Left colon (tissue), 2 donors: ENCODE measurements at places on chromosomes 16 and 17.

DNA sequence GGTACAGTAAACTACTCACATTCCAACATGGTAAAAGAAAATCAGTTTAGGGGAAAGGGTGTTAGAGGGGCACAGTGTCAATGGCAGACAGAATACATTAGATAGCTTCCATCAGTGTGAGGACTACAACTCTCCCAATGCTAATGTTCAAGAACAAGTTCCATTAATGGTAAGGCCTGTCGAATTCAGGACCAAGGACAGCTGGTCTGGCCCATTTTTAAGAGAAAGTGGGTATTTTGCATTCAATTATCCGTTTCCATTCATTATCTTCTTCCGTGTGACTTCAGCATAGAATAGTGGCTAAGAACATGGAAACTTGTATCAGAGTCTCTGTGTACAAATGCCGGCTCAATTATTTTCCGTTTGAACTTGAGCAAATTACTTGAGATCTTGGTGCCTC is 98.4 kb downstream of the XYLT1 start:
- DNase-seq, result no peak

DNA sequence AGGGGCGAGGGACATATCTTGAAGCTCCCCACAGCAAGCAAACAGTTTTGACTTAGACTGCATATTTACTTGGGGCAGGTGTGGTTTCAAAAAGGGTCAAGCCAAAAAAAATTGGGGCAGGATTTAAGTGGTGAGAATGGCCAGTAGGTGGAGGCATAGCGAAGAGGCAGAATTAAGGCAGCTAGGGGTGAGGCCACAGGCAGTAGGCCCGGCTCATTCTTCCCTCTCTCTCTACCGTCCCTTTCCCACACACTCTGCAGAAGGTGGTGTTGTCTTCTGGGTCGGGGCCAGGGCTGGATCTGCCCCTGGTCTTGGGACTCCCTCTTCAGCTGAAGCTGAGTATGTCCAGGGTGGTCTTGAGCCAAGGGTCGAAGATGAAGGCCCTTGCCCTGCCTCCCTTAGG is 2.6 kb downstream of the SHBG start:
- DNase-seq, result no peak

GRCh38 chr16:17321824-17322223 is 148.9 kb downstream of the XYLT1 start:
- DNase-seq, result no peak

DNA sequence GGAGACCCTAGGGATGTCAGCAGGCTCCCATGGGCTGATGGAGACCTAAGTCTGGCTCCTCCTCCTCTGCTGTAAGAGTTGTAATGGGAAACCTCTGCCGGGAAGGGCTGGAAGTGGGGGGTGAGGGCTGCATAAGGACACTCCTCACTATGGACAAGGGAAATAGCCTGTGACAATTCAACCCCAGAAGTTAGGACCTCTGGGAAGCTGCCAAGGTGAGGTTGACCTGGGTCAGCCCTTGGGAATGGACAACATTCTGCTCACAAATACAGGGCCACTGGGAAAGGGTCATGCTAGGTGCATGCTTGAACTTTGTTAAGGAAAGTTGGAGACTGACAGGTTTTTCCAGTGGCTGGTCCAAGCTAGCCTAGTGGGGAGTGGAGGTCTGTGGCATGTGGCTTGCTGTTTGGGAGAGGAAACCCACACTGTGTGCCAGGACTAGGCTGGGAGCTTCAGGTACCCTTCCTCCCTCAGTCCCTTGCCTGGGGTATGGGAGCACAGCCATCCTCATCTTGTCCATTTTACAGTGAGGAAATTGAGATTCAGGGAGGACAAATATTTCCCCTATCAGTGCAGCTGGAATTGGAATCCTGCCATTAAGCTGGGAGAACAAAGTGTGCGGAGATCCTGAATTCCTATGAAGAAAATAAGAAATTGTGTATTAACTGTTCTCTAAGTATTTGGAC is 190.4 kb downstream of the SALL1 start:
- no peak for DNase-seq

DNA sequence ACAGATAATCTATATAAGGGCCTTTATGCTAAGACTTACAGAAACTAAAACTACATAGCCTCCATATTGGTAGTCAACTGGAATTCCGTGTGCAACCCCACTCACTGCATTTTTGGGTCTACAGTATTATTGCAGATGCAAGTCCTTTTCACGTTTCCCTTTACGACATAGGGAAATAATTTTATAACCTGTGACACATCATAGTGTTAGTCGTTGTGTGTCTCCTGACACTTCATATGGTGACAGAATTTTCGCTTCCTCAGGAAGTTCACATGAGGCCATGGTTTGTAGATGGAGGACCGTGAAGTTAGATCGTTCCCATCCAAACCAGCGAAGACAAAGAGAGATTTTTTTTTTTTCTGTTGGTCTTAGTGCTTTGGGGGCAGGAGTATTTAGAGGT is 15.7 kb upstream of the MRC2 start:
- DNase-seq, result no peak

DNA sequence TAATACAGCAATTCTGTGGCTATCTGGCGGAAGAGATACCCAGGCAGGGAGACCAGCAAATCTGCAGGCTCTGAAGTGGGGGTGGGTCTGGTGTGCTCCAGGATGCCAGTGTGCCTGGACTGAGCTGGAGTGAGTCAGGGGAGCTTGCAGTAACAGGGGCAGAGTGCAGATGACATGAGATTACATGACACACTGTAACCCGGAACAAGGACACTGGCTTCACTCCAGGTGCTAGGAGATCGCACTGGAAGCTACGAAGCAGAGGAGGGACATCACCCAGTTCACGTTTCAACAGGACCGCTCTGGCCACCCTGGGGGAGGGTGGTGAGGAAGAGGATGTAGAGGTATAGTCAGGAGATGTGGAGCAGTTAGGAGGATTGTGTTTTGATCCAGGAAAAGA is 475.6 kb downstream of the CDH13 start:
- no peak for DNase-seq

GRCh38 chr17:75595284-75595919 is 7.8 kb downstream of the MYO15B start:
- no peak for DNase-seq

DNA sequence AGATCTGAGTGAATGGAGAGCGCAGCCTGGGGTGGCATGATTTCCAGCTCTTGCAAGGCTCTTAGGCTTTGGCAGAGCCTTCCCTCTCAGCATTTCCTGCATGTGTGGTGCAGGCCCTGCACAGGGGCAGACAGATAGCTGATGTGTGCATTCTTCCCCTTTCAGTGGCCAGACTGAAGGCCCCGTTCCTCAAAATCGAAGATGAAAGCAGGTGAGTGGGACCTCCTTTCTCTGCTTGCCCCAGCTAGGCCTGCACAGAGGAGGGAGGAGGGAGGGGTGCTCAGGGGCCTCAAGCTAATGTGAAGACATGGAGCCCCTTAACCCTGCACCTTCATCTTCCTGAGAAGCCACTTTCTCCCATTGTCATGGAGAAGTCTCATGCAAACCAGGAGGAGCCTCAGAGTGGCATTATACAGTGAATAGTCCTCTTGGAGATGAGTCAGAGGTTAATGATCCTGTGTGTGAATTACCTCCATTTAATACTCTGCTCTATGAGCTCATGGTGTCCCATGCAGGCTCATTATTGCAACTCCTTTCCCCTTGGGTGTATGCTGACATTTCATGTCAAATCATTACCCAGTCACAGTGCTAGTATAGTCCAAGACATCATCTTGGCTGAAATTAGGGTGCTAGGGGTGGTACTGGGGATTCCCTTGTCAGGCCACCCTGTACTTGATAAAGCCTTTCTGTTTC is 20.4 kb upstream of the ADAM11 start:
- DNase-seq, result no peak

GRCh38 chr17:81854974-81855774 is 5.2 kb downstream of the P4HB start:
- no peak for DNase-seq

DNA sequence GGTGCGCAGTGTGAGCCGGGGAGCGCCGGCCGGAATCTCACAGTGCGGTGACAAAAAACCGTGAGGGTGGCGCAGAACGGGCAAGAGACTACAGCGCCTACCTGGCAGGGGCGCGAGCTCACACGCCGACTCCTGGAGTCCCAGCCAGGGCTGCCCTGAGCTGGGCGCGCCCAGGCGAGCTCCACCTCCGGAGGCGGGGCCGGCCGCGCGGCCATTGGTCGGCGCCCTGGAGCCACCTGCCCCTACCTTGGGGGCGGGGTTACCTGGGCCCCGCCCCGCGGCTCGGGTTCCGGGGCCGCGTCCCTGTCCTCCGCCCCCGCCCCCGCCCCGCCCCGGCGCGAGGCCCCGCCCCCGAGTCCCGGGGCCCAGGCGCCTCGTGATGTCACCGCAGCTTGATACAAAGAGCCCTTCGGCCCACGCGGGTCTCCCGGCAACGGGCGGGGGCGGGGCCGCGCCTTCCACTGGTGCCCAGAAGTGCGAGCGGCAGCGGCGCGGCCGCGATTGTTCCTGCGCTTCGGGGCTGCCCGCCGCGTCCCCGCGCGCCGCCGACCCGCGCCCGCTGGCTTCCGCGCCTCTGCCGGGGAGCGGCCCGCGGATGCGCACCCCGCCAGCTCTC is 96.3 kb downstream of the RAB11FIP4 start:
- DNase-seq, result peak; percentile 91

DNA sequence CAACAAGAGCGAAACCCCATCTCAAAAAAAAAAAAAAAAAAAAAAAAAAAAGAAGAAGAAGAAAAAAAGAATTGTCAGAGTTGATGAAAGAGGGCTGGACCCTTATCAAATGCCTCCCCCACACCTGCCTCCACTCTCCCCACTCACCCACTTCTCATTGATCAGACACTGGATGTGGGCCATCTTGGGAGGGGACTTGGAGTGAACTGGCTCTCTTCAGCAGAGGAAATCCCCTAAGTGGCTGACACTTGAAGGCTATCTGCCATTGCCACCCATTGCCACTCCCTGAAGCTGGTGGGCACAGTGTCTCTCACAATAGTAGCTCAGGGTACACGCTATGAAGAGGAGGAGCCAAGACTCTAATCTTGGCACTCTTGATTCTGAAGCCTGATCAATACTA is 1.6 kb downstream of the ITGA2B start:
- DNase-seq, result no peak

DNA sequence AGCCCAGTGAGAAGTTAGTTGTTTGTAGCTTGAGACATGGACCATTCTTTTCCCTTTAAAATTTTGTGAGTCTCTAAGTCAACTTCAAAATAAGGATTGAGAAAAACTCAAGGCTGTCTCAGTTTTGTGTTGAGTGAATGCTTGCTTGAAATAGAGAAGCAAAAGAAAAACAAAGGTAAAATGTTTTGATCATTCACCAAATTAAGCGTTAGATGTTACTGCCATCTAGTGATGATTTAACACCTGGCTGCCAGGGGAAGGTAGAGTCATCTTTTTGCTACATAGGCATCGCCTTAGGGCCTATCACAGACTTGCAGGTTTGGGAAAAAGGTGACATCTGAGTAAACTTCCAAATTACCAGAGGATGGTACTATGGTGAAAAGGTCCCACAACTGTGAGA is 74.4 kb downstream of the PCTP start:
- no peak for DNase-seq

DNA sequence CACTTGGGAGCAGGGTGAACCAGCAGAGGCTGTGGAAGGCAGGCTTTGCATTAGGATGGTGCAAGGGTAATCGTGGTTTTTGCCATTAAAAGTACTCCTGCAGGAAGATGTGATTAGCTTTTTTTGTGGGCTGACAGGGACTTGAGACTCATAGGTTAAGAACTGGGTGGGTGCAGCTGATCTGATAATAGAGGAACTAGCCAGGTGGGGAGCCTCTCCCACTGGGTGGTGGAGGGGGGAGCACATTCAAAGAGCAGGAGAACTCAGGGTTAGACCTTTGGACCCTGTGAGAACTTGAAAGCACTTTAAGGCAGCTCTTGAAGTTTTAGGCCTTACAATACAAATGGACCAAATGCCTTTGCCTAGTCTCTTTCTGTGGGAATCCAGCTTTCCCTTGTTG is 32.4 kb downstream of the CCL4 start:
- DNase-seq, result peak; percentile 49
